ENCODE measurements at places on chromosomes 3 and 15. TPM values are rescaled to one million over a fixed set of nuclear protein-coding genes. Genes with fewer than 3 reads are reported as not detected.

CCRL2 gene
- total RNA-seq: 28.5 TPM

ACTRT3 gene
- 1.2 TPM for total RNA-seq

COLQ gene
- 1.1 TPM for total RNA-seq

DNA sequence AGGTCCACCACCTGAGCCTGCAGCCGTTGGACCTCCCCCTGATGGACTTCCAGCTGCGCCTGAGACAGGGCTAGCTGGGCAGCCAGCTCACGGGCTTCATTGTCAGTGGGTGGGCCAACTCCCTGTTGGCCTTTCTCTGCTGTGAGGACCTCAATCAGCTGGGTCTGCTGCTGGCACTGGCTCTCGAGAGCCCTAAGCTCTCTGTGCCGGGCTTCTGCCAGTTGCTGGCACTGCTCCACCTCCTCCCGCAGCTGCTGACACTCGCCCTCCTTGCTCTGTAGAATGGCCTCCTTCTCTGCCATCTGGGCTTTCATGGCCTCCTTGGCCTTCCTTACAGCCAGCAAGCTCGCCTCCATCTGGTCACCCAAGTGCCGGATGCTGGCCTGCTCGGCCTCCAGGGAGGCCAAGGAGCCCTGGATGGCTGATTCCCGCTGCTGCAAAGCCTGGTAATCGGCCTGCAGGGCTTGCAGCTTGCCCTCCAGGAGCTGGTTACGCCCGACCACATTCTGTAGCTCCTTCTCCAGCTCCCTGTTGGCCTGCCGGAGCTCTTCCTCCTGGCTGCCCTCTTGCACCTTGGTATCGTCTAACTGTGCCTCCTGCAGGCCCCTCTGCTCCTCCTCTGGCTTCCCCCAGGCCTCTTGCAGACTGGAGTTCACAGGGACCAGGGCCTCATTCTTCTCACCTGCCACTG is 23.8 kb downstream of the CXCR6 start:
- H3K4me3 ChIP-seq: no peak overlapping the region
- H3K27me3 ChIP-seq: no peaks in the 10 kb centered on the region
- H3K36me3 ChIP-seq: peaks cover 92% of the 10 kb centered on the region
- no peak for DNase-seq
- no peak overlapping the region for H3K27ac ChIP-seq

- no peak overlapping the region for H3K27ac ChIP-seq
- H3K27me3 ChIP-seq: no peaks in the 10 kb centered on the region
- no peak for DNase-seq
- no peaks in the 10 kb centered on the region for H3K36me3 ChIP-seq
- H3K4me1 ChIP-seq: peaks cover 10% of the 10 kb centered on the region
- no peak overlapping the region for H3K4me3 ChIP-seq
These were observed 43.0 kb downstream of the SLCO3A1 start for GRCh38 chr15:91896341-91897055.

DNA sequence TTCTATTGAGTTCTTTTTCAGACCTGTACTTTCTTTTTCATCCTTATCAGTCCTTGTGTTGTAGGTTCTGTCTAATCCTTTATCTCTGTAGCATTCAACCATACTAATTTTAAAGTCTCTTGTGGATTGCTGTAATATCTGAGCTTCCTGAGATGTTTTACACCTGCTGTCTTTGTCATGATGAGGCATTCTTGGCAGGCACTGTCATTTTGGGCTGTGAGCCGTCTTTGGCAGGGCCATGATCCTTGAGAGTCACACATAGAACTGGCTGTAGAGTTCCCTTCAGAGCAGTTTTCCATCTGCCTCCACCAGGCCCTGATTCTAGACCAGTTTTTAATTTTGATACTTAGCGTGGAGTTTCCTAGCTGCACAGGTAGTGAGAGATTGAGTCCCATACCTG is 6.7 kb downstream of the EFCC1 start:
- H3K4me1 ChIP-seq: peaks cover 44% of the 10 kb centered on the region
- no peak overlapping the region for H3K4me3 ChIP-seq
- H3K27ac ChIP-seq: no peak overlapping the region
- H3K36me3 ChIP-seq: no peaks in the 10 kb centered on the region

DNA sequence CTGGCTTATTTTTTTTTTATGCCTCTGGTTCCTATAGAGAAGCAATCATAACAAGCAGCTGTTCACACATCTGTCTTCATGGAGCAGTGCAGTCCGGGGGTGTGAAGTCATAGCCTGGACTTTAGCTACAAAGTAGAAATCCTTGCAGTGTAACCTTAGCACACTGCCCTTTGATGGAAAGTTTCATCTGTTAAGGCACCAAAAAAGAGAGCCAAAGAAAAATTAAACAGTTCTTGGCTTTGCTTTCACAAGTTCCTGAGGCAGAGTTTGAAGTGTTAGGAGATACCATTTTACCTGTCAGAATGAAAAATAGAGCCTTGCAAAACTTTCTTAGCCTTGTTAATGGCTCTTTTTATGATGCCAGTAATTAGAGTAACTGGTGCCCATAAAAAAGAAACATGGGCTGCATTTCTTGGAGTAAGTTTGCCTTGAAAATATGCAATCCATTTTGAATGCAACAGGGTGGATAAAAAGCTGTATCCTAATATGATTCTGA is 84.1 kb downstream of the PIK3R4 start:
- H3K4me3 ChIP-seq: no peak overlapping the region
- no peak for DNase-seq
- no peaks in the 10 kb centered on the region for H3K4me1 ChIP-seq
- H3K27ac ChIP-seq: no peak overlapping the region
- no peaks in the 10 kb centered on the region for H3K27me3 ChIP-seq

- no peak overlapping the region for H3K27ac ChIP-seq
- peaks cover 5% of the 10 kb centered on the region for H3K4me1 ChIP-seq
- H3K27me3 ChIP-seq: no peaks in the 10 kb centered on the region
These were observed 23.3 kb upstream of the CYP11A1 start for GRCh38 chr15:74390647-74391288.

All from upper lobe of right lung (tissue), 1 donor.